Body of pancreas (tissue), 4 donors: ENCODE measurements at places on chromosomes 6 and 20. TPM values are rescaled to one million over a fixed set of nuclear protein-coding genes. Genes with fewer than 3 reads are reported as not detected.
A peak's percentile ranks its signal among the peaks of the same experiment; 100 is the strongest.

DNA sequence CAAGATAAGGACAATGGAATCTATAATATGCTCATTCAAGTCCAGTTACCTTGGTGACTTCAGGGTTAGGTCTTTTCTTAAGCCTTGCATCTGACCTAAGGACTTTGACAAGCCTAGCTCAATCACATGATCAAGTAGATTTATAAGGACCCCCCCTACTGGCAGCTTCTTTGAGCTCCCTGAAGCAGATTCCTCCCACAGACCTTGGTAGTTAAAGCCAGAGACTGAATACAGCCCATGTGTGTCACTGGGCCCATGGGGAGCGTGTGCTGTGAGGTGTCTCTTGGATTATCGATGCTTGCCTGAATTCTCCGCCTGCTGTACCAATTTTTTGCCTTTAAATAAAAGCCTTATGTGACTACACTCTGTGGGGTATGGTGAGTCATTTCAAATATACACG, 372.7 kb upstream of the RGS17 start:
- no peak for DNase-seq
- H3K27me3 ChIP-seq = no peaks in the 10 kb centered on the region
- H3K36me3 ChIP-seq = no peaks in the 10 kb centered on the region
- H3K4me3 ChIP-seq = no peak overlapping the region

DNA sequence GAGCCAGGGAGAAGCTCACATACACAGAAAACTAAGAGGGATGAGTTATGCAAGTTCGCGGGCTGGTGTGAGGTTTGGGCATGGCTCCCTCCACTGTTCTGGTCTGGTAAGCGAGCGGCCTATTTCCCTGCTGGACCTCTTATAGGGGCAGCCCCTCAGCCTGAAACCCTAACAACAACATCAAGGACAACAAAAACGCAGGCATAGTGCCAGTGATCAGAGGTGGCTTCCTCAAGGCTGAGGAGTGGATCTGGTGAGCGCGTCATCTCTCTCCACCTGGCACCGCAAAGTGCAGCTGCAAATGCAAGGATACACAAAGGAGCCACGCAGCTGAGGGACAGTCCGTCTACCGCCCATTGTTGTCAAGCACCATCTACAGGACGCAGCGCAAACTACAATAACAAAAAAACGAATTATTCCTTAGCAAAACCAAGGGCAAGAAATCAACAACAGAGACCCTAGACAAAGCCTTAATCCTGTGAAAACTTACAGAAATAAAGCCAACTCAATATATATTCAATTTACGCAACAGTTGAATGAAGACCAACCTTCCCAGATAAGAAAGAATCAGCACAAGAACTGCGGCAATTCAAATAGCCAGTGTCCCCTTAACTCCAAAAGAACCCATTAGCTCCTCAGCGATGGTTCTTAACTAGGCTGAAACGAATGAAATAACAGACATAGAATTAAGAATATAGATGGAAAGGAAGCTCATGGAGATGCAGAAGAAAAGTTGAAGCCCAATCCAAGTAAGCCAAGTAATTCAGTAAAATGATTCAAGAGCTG, 9.2 kb upstream of the DEFB110 start:
- no peaks in the 10 kb centered on the region for H3K36me3 ChIP-seq
- H3K4me1 ChIP-seq = no peaks in the 10 kb centered on the region

DNA sequence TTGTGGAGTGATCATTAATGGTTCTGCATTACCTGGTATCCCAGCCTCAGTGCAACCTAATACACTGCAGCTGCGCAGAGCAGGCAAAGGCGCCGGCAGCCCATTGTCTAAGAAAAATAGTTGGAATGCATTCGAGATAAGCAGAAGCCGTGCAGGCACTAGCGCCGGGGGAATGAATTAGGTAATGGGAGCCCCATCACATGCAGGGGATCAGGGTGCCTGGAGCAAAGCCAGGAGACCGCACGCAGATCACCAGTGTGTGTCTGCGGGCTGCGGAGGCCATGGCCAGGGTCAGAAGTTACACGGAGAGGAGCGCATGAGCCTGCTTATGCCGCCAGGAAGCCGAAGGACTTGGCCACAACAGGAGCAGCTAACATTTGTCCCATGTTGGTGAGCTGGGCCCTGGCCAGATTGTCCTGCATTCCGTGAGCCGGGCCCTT, 156.8 kb downstream of the DLL1 start:
- H3K27ac ChIP-seq = peak overlapping the region; percentile 40
- H3K4me3 ChIP-seq = no peak overlapping the region
- peak; percentile 45 for DNase-seq
- H3K27me3 ChIP-seq = no peaks in the 10 kb centered on the region

- peak overlapping the region; percentile 61 for H3K27ac ChIP-seq
- no peaks in the 10 kb centered on the region for H3K27me3 ChIP-seq
- no peaks in the 10 kb centered on the region for H3K36me3 ChIP-seq
- peaks cover 38% of the 10 kb centered on the region for H3K4me1 ChIP-seq
Measured at GRCh38 chr6:27894839-27895762, 17.1 kb downstream of the OR2B2 start.

DNA sequence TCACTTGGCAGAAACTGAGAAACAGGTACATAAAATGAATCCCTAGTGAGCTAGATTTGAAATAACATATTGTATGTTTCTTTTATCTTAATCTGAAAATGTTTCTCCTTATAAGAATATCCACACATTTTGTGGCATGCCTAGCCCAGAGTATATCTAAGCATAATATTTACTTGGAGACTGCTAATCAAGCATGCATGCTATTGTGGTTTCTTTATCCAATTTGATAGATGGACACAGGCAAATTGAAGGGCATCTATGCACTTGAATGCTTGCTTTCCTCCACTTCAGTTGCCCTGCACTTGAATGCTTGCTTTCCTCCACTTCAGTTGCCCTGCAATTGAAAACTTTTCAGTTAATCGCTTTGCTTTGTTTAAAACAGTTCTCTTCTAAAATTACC, 729.8 kb downstream of the TBC1D32 start:
- H3K36me3 ChIP-seq = no peaks in the 10 kb centered on the region
- DNase-seq = no peak
- no peaks in the 10 kb centered on the region for H3K4me1 ChIP-seq
- H3K27ac ChIP-seq = no peak overlapping the region
- no peaks in the 10 kb centered on the region for H3K27me3 ChIP-seq
- no peak overlapping the region for H3K4me3 ChIP-seq

- DNase-seq = no peak
- no peaks in the 10 kb centered on the region for H3K27me3 ChIP-seq
- H3K36me3 ChIP-seq = no peaks in the 10 kb centered on the region
- peaks cover 5% of the 10 kb centered on the region for H3K4me1 ChIP-seq
- no peak overlapping the region for H3K4me3 ChIP-seq
- H3K27ac ChIP-seq = no peak overlapping the region
Measured at GRCh38 chr20:34473262-34473883, 42.8 kb upstream of the DYNLRB1 start.

GRCh38 chr6:127515234-127515793, 3.8 kb downstream of the MTCL3 start:
- H3K4me3 ChIP-seq = peak overlapping the region; percentile 34
- H3K4me1 ChIP-seq = peaks cover 33% of the 10 kb centered on the region
- DNase-seq = no peak
- H3K36me3 ChIP-seq = no peaks in the 10 kb centered on the region
- H3K27ac ChIP-seq = no peak overlapping the region

DNA sequence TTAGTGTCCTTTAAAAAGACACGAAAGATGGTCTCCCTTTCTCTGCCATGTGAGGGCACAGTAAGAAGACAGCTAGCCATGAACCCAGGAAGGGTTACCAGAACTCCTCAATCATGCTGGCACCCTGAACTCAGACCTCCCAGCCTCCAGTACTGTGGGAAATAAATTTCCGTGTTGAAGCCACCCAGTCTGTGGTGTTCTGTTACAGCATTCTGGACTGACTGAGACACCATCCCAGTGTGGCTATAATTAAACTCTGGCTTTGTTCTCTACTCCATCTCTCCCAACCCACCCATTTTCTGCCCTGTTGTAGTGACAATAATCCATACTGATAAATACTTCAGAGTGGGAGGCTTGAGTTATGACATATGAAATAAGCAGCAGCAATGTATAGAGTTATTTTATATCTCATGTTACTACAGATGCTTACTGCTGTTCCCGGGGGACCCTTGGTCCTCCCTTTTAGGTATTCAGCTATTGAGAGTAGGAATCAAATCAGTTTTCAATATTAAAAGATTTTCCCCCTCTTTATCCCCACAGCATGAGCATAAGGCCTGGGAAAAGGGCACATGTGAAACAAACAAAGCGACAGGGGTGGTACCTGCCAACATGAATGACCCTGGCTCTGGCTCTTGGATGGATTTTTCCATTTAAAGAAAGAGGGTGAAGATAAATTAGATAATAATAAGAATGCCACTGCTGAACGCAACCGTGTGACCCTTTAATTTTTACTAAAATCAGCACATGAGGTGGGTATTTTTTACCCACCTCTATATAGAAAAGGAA, 224.3 kb upstream of the SLC35B3 start:
- peak; percentile 43 for DNase-seq
- peaks cover 16% of the 10 kb centered on the region for H3K4me1 ChIP-seq
- no peaks in the 10 kb centered on the region for H3K36me3 ChIP-seq
- no peak overlapping the region for H3K4me3 ChIP-seq
- H3K27ac ChIP-seq = no peak overlapping the region

- no peak overlapping the region for H3K4me3 ChIP-seq
- H3K4me1 ChIP-seq = no peaks in the 10 kb centered on the region
- H3K27me3 ChIP-seq = no peaks in the 10 kb centered on the region
- H3K27ac ChIP-seq = no peak overlapping the region
Measured at GRCh38 chr6:50135968-50136367, 86.2 kb upstream of the DEFB112 start.

DNA sequence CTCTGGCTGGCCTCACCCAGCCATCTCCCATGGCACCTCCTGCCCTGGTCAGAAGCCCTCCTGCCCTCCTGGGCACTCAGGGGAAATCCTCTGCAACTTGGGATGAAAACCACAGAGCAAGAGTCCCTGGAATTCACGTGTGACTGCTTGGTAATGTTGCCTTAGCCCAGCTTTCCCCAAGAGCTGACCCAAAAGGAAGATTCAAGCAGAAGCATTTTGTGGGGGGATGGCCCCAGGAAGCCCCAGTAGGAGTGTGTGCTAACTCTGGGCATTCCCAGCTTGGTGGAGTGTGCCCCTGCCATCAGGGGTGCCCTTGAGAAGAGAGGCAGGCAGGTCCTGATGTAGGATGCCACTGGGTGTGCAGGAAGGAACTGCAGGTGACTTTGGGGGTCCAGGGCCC, 35.5 kb downstream of the SNX5 start:
- H3K27me3 ChIP-seq = no peaks in the 10 kb centered on the region
- H3K4me3 ChIP-seq = no peak overlapping the region
- no peaks in the 10 kb centered on the region for H3K36me3 ChIP-seq

DNA sequence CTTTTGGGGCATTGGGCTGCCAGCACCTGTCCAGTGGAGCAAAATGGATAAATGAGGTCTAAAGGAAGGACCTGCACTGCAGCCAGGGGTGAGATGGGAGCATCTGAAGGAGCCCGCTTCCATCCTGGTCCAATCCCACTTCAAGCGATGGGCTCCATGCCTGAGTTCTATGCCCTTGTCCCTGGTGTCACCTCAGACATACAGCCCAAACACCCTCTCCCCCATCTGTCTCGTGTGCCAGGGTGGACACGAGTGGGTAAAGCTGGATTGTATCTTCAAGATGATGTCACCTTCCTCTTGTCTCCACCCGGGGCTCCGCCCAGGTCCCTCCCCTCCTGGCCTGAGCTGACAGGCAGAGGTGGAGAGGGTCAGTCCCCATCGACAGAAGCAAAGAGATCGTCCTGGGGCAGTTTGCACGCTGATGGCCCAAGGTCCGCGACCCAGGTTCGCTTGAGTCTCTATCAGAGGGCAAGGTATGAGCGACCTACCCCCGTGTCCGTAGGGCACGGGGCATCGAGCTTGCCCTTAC, 544 bp downstream of the SMIM29 start:
- peaks cover 23% of the 10 kb centered on the region for H3K4me1 ChIP-seq
- no peaks in the 10 kb centered on the region for H3K36me3 ChIP-seq
- H3K27me3 ChIP-seq = no peaks in the 10 kb centered on the region
- DNase-seq = peak; percentile 64
- peak overlapping the region; percentile 66 for H3K4me3 ChIP-seq
- H3K27ac ChIP-seq = peak overlapping the region; percentile 62

DNA sequence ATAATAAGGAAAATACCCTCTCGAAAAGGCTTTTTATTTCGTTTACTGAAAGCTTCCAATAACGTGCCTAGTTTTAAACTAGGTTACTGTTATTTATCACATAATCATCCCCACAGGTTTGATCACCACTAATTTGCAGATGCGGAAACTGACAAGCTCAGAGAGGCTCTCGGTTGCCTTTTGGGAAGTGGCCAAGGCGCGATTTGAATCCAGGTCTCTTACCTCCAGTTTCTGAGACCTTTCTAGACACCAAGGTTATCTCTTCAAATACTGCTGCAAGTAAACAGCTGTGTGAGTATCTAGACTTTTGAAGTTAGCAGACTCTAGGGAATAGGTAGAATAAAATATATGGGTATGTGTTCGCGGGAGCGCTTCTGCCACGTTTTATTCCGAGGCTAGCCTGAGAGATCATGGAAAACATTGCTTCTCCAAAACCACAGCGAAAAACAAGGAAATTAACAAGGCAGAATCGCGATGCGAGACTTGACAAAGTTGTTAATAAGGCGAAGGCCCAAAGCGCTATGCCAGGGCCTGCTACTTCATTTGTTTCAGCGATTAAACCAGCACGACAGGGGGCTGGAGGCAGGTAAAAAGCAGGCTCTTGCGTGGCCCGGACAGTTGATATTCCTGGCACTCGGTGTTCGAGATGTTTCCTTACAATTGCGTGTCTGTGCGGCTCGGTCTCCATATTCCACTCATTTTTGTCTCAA, 1.8 kb upstream of the JARID2 start:
- no peaks in the 10 kb centered on the region for H3K27me3 ChIP-seq
- no peak overlapping the region for H3K4me3 ChIP-seq
- no peaks in the 10 kb centered on the region for H3K36me3 ChIP-seq
- H3K4me1 ChIP-seq = peaks cover 8% of the 10 kb centered on the region
- no peak for DNase-seq
- H3K27ac ChIP-seq = peak overlapping the region; percentile 88

DNA sequence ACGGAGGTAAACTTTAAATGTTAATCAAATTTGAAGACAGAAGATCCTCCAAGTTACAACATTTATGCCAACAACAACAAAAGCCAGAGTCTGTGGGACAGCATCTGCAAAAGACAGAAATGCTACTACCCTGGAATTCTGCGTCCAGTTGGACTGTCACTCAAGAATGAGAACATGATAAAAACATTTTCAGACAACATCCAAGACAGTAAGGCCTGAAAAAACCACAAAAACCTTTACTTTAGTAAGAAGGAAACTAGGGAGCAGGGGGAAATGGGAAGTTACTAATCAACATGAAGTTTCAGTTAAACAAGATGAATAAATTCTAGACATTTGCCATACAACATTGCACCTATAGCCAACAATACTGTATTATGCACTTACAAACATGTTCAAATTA, 77.6 kb downstream of the MLIP start:
- no peak for DNase-seq
- H3K4me3 ChIP-seq = no peak overlapping the region
- no peak overlapping the region for H3K27ac ChIP-seq
- no peaks in the 10 kb centered on the region for H3K36me3 ChIP-seq
- no peaks in the 10 kb centered on the region for H3K27me3 ChIP-seq

GRCh38 chr20:21258411-21258810, 44.7 kb upstream of the XRN2 start:
- DNase-seq = no peak
- H3K27me3 ChIP-seq = no peaks in the 10 kb centered on the region
- H3K4me1 ChIP-seq = no peaks in the 10 kb centered on the region
- no peak overlapping the region for H3K27ac ChIP-seq
- no peaks in the 10 kb centered on the region for H3K36me3 ChIP-seq

GRCh38 chr20:31476294-31476585, 1.2 kb downstream of the REM1 start:
- no peak for DNase-seq
- no peak overlapping the region for H3K4me3 ChIP-seq
- H3K4me1 ChIP-seq = peaks cover 11% of the 10 kb centered on the region
- no peaks in the 10 kb centered on the region for H3K27me3 ChIP-seq

TNFRSF6B gene
- total RNA-seq = 13.8 TPM

GABRR1 gene
- not detected for total RNA-seq

ACTL10 gene
- 4.9 TPM for total RNA-seq
